ENCODE measurements at places on chromosomes 5 and 9.

GRCh38 chr5:72451741-72452505 is 55.3 kb downstream of the ZNF366 start:
- DNase-seq: no peak

DNA sequence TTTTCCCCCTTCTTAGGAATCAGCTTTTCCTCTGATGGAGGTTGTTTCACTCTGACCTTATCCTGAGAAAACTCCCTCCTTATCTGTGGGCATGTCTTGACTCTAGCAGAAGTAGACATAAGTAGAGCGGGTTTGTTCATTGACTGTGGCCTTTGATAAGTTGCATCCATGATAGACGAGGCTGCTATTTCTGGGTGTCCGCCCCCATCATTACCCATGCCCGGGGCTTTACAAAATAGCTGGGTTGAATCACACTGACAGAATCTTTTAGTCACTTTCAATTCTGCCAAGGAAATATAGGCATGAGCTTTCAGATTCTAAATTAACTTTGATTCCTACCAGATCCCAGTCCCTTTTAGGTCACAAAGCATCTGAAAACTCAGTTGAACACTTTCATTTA is 223.8 kb downstream of the SEC61B start:
- no peak for DNase-seq

DNA sequence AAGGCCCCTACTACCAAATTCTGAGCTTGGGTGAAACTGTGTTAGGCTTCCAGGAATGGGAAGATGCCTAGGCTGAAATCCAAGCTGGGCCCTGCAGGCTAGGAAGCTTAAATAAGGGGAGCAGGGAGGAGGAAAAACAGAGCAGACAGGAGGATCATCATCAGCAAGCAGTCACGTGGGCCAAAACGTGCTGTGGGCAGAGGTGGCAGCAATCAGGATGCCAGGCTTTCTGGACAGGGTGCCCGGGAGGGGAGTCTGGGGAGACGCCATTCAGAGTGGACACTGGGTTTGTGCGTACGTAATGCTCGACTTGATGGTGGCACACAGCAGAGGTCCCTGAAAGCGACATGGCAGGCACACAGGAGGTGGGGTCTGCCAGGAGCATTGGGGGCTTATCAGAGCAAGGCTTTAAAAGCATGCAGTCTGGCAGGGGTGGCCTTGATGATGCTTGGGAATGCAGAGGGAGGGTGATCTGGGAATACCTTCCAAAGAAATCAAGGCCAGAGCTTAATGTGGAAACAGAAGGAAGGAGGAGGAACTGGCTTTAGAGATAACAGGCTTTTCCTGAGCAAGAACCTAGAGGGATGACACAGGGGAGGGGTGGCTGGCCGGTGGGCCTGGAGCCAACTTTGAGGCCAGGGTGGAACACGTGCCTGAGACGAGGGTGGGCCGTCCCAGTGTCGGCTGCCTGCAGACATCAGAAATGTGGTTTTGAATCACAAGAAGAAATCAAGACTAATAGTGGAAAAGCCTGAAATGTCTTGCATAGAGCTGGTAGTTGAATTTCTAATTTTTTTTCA is 212.5 kb downstream of the GADD45G start:
- DNase-seq: no peak

DNA sequence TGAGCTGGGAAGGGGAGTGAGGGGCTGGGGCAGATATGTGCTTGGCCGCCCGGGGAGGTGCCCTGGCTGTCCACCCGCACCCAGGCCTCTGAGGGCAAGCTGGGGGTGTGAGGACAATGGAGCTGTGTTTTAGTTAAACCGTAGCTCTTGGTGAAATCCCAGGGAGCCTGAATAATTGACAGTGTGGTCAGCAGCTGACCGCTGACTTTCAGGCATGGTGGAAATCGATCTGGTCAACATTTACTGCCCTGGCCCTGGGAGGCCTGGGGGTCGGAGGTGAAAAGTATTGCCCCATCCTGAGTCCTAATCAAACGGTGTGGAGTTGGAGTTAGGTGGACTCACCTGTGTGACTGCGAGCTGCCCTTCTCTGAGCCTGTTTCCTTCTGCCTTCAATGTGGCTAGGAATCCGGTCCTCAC is 31.2 kb upstream of the CRB2 start:
- DNase-seq: no peak

DNA sequence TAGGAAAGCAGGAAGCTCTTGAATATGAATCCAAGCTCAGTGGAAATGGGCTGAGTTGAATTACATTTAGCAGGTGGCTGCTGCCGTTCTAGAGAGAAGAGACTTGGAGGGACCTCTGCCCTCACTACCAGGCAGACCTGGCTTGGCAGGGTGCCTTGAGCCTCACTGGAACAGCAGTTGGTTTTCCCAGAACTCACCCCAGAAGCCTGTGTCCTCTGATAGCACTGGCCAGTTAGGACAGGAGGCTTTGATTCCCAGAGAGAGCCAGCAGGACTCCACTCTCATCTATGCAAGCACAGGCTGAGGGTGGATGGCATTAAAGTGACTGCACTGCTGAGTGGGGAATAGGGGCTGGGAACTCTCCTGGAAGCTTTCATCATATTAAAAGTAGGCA is 54.8 kb downstream of the PWWP2A start:
- DNase-seq: no peak

- DNase-seq: no peak
Measured at GRCh38 chr5:165263536-165263935, 1758.1 kb downstream of the MAT2B start.

- DNase-seq: no peak
Measured at GRCh38 chr5:173201636-173202265, 33.3 kb downstream of the NKX2-5 start.

- no peak for DNase-seq
Measured at GRCh38 chr9:16824545-16825330, 45.7 kb downstream of the BNC2 start.

Measured in NCI-H1417 treated with DMSO at 0.1 percent for 48 hours (cell line).